ENCODE measurements at places on chromosomes 7 and 10. TPM values are rescaled to one million over a fixed set of nuclear protein-coding genes. Genes with fewer than 3 reads are reported as not detected.

UTF1 gene
- not detected for total RNA-seq

CNNM1 gene
- total RNA-seq: 26.2 TPM

DEPP1 gene
- total RNA-seq: 1.4 TPM

MKX gene
- total RNA-seq: not detected

CCL24 gene
- total RNA-seq: not detected

MSS51 gene
- 0.26 TPM for total RNA-seq

OR2A7 gene
- not detected for total RNA-seq

CPA2 gene
- not detected for total RNA-seq

HGF gene
- not detected for total RNA-seq

TUBAL3 gene
- 0.19 TPM for total RNA-seq

PPP1R9A gene
- 3.8 TPM for total RNA-seq

TCERG1L gene
- total RNA-seq: not detected
